ENCODE measurements at places on chromosomes 11 and 22.

GRCh38 chr11:59756558-59756840 is 1.3 kb downstream of the STX3 start:
- no peak for DNase-seq

GRCh38 chr11:132817387-132817786 is 714.9 kb downstream of the OPCML start:
- DNase-seq: no peak

DNA sequence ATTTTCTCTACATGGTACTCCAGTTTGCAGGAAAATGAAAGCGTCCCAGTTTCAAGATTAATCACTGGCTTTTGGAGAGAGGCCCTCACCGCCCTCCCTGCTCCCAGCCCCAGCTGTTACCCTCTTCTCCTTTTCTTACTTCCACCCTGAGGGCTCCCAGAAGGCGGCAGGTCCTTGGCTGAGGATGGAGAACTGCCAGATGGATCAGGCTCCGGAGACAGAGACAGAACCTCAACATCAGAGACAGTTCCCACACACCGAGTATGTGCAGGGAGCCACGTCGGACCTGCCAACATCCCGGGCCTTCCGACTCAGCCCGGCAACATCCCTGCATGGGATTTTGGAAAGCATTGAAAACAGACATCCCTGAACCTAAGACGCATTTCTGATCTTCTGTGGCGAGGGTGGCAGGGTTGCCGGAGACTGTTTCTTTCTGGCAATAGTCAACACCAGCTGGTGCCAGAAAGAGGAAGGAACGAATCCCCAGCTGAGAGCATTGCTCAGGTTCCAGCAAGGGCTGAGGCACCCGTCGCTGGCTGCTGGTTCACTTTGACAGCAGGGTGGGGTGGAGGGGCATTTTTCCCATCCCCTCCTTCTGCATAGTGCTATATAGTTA is 467.1 kb downstream of the MIAT start:
- DNase-seq: peak; percentile 72

GRCh38 chr22:39598017-39598965 is 27.7 kb downstream of the CACNA1I start:
- no peak for DNase-seq

GRCh38 chr11:26995701-26996460 is 2.0 kb downstream of the FIBIN start:
- DNase-seq: no peak

GRCh38 chr11:74679513-74679865 is 51.7 kb downstream of the CHRDL2 start:
- no peak for DNase-seq

DNA sequence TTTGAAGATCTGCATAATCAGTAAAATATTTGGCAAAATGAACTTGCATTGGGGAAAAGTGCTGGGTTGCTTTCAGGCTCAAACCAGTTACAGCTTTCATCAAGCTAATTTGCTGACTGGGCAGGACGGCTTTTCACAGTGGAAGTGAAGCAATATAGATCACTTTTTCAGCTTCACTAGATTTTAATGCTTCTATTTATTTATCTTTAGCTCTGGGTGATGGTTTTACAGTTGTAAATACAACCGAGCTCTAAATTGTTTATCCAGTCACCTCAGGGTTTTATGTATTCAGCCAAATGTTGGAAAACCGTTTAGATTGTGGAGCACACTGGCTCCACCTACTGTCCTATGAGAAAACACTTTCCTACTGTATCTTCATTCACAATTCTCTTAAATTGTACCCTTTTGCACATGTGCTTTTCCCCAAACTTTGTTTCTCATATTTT is 58.2 kb downstream of the ACER3 start:
- peak; percentile 73 for DNase-seq

DNA sequence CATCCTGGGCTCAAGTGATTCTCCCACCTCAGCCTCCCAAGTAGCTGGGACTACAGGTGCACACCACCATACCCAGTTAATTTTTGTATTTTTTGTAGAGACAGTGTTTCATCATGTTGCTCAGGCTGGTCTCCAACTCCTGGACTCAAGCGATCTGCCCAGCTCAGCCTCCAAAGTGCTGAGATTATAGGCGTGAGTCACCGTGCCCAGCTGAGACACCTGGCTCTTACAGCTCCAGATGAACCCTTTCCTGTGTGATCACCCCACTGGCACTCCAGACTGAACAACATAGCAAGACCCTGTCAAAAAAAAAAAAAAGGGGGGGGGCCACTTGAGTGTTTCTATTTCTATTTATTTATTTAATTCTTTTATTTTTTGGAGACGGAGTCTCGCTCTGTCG is 1.0 kb upstream of the ADSL start:
- peak; percentile 59 for DNase-seq

DNA sequence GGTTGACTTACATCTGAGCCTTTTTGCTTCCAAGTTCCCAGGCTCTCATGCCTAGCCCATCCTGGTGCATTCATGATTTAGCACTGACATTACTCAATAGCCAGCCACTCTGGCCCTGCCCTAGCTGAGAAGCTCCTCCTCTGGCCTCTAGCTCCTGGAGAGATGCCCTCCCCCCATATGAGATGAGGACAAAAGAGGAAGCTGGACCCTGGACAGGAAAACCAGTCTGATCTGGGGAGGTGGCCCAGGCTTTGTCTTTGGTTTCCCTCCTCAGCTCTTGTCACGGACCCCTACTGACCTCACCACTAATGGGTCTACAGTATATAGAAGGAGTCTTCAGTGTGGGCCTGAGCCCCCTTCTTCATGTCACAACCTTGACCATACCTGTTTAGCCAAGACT is 3.0 kb downstream of the RHOG start:
- peak; percentile 69 for DNase-seq

GRCh38 chr22:25101986-25102385 is 97.7 kb upstream of the CRYBB3 start:
- no peak for DNase-seq

- DNase-seq: peak; percentile 86
Observed at GRCh38 chr11:67266449-67267187, at the start of gene GRK2. TSS of gene GRK2 (plus strand) at chr11:67266473. CDS start at chr11:67266700, 227 bp downstream.

DNA sequence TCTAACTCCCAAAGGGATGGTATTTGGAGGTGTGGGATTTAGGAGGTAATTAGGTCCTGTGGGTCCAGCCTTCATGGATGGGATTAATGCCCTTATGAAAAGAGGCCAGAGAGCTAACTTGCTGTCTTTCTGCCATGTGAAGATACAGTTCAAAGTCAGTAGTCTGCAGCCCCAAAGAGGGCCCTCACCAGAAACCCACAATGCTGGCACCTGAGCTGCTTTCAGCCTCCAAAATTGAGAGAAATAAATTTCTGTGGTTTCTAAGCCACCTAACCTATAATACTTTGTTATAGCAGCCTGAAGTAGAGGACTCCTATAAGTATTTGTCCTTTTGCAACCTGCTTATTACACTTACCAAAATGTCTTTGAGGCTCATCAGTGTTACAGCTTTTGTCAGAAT is 16.2 kb downstream of the ATM start:
- DNase-seq: no peak

DNA sequence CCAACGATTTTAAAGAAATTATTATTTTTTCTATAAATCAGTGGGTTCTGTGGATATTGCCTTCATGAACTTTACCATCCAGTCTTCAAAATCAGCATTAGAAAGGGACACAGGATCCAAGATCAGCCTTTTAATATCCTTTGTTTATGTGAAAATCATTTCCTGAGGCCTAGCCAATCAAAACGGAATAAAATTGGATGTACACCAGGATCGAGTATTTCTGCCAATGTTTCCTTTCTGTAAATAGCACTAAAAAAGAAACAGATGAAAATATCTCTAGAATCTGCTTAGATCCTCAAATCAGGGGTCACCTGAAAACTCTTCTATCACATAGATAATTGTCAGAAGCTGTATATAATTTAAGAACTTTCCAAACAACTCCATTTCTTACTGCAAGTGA is 1598.5 kb downstream of the LRRC4C start:
- DNase-seq: no peak

GRCh38 chr11:88281317-88281712 is 56.2 kb downstream of the CTSC start:
- DNase-seq: peak; percentile 60

DNA sequence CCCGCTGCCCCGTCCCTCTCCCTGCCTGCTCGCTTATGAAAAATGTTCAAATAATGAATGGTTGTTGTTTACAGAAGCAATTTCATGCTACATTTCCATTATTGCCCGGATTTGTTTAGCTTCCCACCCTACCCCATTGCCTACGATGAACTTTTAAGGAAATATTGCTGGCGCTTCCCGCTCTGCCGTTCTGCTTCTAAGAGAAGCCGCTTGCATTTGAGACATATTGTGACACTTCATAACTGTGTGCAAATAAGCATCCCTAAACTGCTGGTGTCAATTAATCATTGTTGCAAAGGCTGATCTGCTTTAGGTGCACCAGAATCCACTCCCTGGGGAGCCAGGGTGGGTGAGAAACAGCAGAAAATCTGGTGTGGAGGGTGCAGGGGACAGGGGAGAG is 52.3 kb upstream of the LMO1 start:
- no peak for DNase-seq

DNA sequence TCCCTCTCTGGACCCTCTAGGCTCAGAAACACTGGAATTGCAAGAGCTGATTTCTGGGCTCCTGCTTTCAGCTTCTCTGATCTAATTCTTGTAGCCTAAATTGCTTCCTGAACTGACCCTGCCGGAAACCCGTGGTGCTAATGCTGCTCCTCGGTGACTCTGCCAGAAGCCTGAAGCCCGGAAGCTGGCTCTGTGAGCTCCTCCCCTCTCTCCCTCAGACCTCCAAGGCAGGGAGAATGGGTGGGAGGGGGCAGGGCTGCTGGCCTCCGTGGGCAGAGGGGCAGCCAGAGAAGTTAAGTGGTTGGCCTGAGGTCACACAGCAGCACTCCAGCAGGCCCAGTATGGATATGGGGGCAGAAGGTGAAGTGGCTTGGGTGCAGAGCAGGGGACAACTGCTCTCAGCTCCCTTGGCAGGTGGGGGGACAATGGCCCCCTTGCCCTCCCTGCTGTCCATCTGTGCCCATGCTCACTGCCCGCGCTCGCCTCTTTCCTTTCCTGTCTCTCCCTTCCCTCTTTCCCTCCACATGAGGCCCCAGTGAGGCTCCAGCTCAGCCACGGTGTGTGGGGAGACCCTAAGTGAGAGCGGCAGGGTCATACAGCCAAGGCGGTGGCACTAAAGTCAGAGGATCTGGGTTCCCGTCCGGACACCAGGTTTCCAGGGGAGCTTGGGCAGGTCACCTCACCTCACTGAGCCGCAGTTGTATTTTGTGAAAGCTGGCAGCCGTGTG is 16.2 kb downstream of the CAPN5 start:
- no peak for DNase-seq

- no peak for DNase-seq
Observed at GRCh38 chr22:17890892-17891291, 116.6 kb upstream of the BID start.

GRCh38 chr22:50303848-50304527 is 3.5 kb downstream of the PLXNB2 start:
- DNase-seq: peak; percentile 64

DNA sequence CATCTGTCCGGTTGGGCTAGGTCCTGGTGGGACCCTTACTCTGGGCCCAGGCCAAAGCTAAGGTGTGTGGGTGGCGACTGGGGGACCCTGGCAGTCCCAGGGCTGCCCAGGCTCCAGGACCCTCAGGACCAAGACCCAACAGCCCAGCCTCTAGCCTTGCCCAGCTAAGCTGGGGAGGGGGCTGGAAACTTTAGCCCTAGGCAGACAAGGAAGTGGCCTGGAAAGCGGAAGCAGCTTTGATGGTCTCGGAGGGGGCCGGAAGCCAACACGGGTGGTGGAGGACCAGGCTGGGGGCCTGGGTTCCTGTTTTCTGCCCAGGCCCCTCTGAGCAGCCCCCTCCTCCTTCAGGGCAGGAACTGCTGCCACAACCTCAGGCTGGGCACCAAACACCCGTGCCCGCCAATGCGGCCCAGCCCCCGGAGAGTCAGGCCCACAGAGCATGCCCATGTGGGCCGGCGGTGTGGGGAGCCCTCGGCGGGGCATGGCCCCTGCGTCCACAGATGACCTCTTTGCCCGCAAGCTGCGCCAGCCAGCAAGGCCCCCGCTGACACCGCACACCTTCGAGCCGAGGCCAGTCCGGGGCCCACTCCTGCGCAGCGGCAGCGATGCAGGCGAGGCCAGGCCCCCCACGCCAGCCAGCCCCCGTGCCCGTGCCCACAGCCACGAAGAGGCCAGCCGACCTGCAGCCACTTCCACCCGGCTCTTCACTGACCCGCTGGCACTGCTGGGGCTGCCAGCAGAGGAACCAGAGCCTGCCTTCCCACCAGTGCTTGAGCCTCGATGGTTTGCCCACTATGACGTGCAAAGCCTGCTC is 2.8 kb downstream of the SIPA1 start:
- DNase-seq: peak; percentile 86

DNA sequence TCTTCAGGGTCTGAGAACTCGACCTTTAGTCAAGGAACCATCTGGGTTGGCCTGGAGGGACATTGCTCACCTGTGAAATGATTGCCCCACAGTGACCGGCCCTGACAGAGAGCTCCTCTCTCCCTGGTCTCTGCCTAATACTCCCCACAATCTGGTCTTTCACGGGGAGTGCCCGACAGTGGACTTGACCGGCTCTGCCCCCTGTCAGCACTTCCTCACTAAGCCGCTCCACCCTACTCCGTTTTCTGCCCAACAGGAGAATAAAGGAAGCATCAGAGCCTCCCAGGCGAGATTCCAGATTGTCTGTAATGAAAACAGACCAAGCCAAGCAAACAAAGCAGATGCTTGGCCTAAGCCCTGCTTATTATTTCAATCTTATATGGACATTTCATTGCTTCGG is 87.8 kb downstream of the FBXO7 start:
- DNase-seq: no peak

GRCh38 chr11:31816468-31817053 is 5.4 kb upstream of the PAX6 start:
- DNase-seq: no peak

DNA sequence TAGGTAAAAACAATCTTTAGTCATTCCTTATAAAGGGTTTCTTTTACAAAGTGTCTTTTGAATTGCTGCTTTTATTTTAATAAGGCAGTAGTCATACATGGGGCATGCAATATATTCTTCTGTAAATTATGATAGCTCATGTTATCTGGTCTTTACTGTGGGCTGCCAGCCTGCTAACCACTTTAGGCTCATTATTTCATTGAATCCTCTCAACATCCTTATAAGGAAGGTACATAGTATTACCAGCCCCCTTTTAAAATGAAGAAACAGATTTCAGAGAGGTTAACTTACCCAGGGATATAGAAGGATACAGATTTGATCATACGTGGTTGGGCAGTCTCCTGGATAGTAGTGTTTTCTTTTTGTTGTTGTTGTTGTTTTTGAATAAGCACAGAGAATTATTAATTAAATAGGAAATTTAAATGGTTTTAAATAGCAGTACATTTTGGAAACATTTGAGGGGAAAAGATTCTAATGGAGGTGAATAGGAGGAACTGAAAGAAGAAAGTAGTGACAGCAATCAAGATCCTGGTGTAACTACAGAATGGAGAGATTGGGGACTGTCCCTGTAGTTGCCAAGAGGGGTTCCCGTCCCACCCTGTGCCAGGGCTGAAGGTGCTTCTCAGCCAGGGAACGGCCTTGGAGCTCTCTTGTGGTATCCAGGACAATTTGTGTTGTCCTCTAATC is 21.0 kb downstream of the SPECC1L start:
- DNase-seq: peak; percentile 40
